ENCODE measurements at places on chromosomes 4 and X.
A peak's percentile ranks its signal among the peaks of the same experiment; 100 is the strongest.

GRCh38 chrX:153870791-153871360 is 15.1 kb downstream of the L1CAM start:
- no peak for DNase-seq

GRCh38 chr4:78331965-78332364 is 219.6 kb upstream of the ANXA3 start:
- no peak for DNase-seq

DNA sequence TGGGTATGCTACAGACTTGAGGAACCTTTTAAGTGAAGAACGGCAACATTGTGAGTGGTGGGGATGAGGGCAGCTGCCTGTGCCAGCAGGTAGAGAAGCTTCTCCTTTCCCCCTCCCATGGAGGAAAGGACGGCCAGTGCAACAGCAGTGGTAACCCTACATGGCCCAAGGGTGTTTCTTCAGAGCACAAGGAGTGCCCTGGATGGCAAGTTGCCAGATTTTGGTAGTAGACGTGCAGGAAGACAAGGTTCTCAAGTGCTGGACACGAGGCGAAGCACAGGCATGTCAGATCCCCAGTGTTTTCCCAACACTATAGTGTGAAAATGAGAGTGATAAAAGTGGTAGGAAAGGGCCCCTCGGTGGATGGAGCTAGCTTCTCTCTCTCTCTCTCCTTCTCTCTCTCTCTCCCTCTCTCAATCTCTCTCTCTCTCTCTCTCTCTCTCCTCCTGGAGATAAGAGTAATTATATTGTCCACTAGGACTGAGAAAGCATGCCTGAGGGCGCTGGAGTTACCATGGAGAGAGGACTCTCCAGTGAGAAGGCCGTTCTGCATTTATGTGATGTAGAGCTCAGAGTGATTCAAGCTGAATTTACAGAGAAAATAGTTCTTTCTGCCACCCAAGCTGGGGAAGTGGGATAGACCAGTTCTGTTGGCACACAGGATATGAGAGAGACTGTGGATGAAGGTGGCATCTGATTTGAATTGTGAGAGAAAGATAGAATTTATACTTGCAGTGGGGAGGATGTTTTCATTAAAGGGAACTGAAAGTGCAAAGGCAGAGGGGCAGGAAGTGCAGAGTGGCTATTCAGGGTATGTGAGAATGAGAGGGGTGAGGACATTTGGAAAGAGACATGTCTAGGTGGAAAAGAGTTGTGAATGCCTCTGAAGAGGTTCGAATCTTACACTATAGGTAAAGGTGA is 25.7 kb upstream of the TRPC3 start:
- DNase-seq, result no peak

- DNase-seq, result no peak
Observed at GRCh38 chr4:40937140-40937725, 187.5 kb downstream of the NSUN7 start.

DNA sequence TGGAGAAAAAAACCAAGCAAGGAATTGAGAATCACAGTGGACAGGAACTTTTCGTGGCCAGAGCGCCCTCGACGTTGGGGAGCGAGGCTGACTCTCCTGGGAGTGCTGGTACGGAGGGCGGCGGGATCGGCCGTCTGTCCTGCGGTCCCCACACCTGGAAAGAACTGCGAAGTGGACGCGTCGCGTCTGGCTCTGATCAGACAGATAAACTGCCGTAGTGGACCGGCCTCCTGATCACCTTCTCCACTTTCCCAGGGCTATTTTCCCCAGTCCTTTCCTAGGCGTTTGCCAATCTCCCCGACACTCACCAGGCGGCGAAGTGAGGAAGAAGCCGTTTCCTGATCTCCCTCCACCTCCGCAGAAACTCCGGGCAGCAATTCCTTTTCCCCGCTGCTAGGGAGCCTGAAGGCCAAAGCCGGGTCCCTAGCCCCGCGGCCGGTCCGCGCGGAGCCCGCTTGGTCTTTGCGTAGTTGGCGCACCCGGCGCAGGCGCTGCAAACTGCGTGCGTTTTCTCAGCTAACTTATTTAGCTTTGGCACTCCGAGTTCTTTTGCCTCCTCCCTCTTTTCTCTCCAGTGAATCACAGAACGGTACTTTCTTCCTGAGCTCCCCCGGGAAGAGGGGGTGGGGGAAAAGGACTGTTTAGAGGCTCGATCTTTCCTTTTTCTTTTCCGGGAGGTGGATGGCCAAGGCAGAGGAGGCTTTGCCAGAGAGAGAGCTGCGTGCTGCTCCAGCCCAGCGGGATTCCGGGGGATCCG is at the start of gene ARSJ:
Gene ARSJ, minus strand, starts transcription at position 500 of the 757 bp plus-strand sequence. CDS start 813 bp downstream, outside the sequence.
- peak; percentile 2 for DNase-seq

- DNase-seq, result no peak
Observed at GRCh38 chrX:109049903-109050302, 313.5 kb upstream of the IRS4 start.

- DNase-seq, result peak; percentile 4
Observed at GRCh38 chr4:102390438-102390837, 45.2 kb upstream of the SLC39A8 start.

DNA sequence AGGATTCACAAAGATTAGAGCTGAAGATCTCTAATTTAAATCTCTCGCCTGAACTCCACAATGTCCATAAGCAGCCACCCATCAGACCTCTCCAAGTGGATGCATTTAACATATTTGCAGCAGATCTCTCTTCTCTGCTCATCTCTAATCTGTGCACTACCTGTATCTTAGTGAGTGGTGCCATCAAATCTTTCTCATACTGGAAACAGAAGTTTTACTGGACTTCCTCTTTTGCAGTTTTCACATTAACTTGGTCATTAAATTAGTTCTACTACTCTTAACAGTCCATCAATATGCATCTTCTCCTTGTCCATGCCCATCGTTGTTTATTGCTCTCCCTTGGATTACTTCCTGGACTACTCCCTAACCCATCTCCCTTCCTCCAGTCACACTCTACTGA is 488.5 kb downstream of the IL15 start:
- no peak for DNase-seq

DNA sequence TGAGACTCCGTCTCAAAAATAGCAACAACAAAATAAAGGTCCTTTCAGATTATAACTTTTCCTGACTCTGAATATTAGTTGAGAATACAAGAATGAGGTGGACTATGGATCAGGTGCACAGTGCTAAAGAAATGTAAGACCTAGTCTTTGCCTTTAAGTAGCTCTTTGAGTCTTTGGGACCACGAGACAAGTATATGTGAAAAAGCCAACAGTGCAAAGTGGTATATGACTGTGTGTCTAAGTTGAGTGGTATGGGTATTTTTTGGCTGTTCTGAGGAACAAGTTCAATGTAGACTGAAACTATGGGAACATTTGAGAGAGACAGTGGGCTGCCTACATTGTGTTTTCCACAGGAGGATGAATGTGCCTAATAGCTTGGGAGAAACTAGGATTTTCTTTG is 2.8 kb downstream of the GAB1 start:
- DNase-seq, result no peak

- DNase-seq, result no peak
Observed at GRCh38 chrX:121258545-121258944, 211.1 kb downstream of the GLUD2 start.

DNA sequence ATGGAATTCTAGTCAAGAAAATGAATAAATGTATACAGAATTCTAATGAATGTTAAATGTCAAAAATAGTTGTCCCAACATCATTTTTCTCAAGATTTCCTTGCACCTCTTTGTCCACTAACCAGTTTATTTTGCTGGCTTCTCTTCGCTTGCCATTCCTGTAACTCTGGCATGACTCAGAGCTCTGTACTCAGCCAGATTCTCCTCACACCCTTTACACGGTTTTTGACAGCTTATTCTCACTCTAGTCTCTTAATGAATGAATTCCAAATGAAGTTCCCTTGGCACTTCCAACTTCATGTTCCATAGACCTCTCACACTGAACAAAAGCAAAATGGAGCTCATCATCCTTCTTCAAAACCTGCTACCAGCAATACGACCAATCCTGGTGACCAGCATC is 419.3 kb upstream of the SLIT2 start:
- DNase-seq, result no peak

DNA sequence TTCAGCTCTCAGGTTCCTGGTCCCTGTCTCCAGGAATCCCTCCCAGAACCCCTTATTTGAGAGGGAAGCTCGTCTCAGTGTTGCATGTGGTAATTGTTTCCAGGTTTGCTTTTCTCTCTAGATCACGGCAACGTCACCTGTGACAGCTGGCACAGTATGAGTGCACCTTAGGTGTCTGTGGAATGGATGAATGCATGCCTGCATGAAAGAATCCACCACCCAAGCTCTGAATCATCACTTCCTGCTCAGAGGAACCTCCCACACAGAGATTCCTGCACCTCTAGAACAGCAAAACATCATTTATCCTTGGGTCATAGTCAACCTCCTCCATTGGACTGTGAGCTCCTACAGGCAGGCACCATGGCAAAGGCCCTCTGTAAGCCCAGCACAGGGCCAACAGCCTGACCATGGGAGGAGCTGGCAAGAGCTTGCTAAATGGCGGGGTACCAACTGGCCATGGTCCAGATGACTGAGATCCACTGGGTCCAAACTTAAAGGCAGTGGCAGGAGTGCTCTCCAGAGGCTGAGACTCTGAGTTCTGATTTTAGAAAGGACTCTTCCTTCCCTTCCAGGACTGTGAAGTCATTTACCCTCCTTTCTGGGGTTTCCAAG is 116.2 kb downstream of the SLC2A9 start:
- DNase-seq, result no peak

- DNase-seq, result no peak
Observed at GRCh38 chrX:110803506-110803905, 7.9 kb upstream of the CHRDL1 start.

DNA sequence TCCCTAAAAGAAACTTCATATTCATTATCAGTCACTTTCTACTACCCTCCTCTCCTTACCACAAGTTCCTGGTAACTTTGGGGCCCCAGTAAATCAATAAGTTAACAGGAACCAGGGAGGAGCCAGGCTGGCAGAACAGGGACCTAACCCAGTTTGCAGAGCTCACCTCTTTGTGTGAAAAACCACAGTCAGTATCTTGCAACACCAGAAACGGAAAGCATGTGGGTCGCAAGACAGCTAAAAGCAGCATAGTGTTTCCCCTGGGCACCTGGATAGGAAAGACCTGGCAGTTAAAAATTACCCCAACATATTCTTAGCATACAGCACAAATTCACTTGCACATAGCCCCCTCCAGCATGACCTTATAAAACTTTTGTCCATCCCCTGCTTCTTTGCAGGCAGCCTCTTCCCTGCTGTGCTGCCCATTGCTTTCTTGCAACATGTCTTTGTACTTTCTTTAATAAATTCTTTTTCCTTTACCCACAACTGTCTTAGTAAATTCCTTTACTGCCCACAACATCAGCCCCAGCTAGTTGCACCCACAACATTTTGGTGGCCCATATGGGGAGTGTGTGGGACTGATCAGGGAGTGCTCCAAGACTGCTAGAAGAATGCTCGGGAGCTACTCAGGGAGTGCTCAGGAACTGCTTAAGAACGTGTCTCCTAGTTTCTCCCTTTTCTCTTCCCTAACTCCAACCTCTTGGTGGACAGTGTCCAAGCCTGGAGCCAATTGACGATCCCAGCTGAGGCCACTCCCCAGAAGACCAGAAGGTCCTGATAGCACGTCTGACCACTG is 83.4 kb downstream of the MSN start:
- peak; percentile 46 for DNase-seq

- DNase-seq, result no peak
Observed at GRCh38 chr4:20017070-20017776, 234.5 kb upstream of the SLIT2 start.

GRCh38 chrX:120111611-120112010 is 4.1 kb downstream of the RHOXF1 start:
- DNase-seq, result no peak

GRCh38 chrX:1493412-1493811 is 40.7 kb upstream of the ASMTL start:
- DNase-seq, result no peak
